ENCODE measurements at places on chromosomes 4 and X. TPM values are rescaled to one million over a fixed set of nuclear protein-coding genes. Genes with fewer than 3 reads are reported as not detected.
A peak's percentile ranks its signal among the peaks of the same experiment; 100 is the strongest.

The NPY1R gene
- total RNA-seq = not detected

The SYP gene
- total RNA-seq = 5.3 TPM

The KLHL2 gene
- total RNA-seq = 42.7 TPM

DNA sequence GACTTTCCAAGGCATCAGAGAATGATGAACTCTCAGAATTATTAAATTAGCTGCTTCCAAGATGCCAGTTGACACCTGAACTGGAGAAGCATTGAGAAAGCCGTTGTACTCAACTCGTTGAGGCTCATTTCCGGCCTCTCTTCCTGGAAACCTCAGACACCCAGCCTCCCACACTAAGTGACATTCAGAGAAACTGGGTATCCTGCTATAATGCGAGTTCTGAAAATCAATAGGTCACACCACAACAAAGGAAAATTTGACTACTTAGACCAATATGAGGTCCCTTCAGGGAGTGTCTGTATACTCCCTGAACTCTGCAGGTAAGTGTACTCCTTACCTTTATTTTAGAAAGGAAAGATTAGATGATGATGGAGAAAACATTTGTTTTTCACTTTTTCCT is 51.2 kb downstream of the ENPEP start:
- DNase-seq = peak; percentile 80

- no peak for DNase-seq
These were observed 146.2 kb downstream of the TEX11 start for GRCh38 chrX:70762285-70762684.

GRCh38 chr4:683982-684622 is 4.8 kb downstream of the SLC49A3 start:
- DNase-seq = peak; percentile 86

DNA sequence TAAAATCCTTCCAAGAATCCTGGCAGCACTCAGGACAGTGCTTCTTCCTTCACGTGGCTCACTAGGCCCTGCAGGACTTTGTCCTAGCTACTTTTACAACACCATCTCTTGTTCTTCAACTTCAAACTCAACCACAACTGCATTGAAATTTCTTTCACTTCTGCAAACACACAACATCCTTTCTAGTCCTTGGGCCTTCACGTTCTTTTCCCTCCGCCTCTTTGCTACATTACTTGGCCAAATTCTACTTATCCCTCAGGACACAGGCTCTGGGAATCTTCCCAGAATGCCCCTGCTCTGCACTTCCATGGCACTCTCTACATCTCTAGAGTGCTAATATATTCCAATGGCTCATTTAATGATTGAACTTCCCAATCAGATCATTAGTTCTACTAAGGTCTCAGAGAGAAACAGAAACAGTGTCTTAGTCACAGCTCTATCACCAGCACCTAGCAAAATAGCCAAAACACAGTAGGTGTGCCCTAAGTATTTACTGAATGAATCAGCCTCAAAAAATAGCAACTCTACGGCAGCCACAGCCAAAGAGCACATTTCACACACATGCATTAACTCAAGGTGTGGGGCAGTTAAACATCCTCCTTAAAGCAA is 73.3 kb downstream of the MANBA start:
- no peak for DNase-seq

- no peak for DNase-seq
These were observed 176.8 kb upstream of the DCAF12L2 start for GRCh38 chrX:126342859-126343258.

- no peak for DNase-seq
These were observed 12.5 kb upstream of the STS start for GRCh38 chrX:7134981-7135380.

Data from activated CD4-positive, alpha-beta T cell treated with anti-CD3 and anti-CD28 coated beads, Interleukin-2, amount 10 ng/mL, durations not matched to agents 24 days and 14 days (primary cell).